ENCODE measurements at places on chromosomes 11 and 22. TPM values are rescaled to one million over a fixed set of nuclear protein-coding genes. Genes with fewer than 3 reads are reported as not detected.

GRCh38 chr11:88300888-88301487 lies 36.5 kb downstream of the CTSC start:
- DNase-seq = no peak
- H3K27me3 ChIP-seq = no peaks in the 10 kb centered on the region
- no peak overlapping the region for H3K27ac ChIP-seq
- H3K4me3 ChIP-seq = no peak overlapping the region
- H3K4me1 ChIP-seq = no peaks in the 10 kb centered on the region

Gene MPZL2
- total RNA-seq = not detected

DNA sequence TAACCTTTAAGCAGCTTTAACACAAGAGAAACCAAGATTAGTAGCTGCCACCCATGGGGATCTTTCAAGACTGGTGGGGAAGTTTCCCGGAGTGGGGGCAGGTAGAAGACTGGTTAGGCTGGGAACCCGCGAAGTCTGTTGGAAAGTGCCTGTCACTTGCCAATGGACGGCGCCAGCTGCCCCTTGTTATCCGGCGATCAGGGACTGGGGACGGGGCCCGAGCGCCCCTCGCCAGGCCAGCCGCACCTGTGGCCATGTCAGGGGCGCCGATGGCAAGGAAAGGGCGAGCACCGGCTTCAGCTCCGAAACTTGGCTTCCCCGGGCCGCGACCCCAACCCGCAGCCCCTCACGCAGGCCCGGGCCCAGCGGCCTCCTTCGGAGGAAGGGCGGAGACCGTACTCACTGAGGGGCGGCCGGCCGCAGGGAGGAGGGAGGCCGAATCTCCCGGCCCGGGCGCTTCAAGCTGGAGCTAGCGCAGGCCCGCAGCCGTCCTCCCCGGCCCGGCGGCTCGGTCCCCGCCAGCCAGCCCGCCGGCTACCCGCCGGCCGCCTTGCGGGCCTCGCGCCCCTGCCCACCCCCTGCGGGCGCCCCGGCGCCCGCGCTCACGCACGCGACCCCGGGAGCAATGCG lies 539 bp downstream of the EIF4ENIF1 start:
- peak overlapping the region; percentile 72 for H3K4me3 ChIP-seq
- H3K4me1 ChIP-seq = peaks cover 2% of the 10 kb centered on the region
- H3K36me3 ChIP-seq = peaks cover 12% of the 10 kb centered on the region
- H3K27me3 ChIP-seq = no peaks in the 10 kb centered on the region

GRCh38 chr11:46300270-46300669 lies 22.8 kb downstream of the CREB3L1 start:
- DNase-seq = no peak
- H3K4me3 ChIP-seq = no peak overlapping the region
- no peaks in the 10 kb centered on the region for H3K27me3 ChIP-seq
- H3K36me3 ChIP-seq = peaks cover 36% of the 10 kb centered on the region
- peak overlapping the region; percentile 98 for H3K27ac ChIP-seq

Gene ACTN3
- under 0.01 TPM for total RNA-seq

Gene MAPK1
- 51.3 TPM for total RNA-seq
